ENCODE measurements at places on chromosomes 5 and 9.

DNA sequence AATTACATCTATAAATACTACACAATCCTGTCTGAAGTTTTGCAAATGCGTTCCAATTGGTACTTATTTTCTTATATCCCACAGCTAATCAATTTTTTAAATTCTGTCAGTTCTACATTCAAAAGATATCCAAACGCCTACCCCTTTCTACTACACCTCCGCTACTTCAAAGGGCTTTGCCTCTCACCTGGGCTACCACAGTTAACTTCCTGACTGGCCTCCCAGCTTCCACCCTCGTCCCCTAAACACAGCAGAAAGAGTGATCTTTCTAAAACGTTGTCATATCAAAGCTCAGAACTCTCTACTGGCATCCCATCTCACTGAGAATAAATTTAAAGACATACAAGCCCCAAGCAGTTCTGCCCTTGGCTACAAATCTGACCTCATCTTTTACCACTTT, 32.3 kb upstream of the NIPBL start:
- no peak for DNase-seq

DNA sequence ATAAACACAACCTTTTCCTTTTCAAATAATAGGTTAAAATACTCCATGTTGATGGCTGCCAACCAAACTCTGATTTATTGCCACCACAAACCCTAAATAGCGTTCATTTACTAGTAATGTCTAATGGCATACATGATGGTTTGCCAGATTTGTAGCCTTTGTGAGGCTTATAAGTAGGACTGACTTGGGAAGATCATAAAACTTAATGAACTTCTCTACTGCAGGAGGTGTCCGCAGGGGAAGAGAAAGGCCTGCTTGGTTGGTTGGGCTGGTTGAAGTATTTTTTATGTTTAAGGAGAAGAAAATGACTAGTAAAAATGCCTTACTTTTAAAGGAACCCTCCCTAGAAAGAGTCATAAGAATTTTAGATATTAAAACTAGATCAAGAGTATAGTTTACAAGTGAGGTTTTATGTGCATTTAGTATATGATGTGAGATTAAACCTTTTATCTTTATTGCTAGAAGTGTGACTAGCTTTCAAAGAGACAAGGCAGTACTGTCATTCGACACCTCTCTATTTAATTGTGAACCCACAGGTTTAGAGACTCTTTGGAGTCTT, 5.0 kb downstream of the PBX3 start:
- DNase-seq: no peak

DNA sequence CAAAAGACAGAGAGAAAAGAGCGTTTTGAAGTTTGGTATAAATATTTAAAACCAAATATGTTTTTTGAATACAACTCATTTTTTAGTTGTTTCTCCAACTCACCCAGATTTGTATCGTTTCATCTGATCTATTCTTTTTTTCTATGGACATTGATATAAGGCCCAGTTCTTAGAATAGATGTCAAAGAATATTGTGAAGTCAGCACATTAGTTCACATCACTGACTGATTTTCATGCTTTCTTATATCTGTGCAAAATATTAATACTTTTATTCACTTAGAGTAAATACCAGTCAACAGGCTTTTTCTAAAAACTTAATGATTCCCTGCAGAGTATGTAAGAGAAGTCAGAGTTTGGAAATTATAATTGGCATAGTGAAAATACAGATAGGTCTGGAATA, 254.4 kb upstream of the PTPRD start:
- no peak for DNase-seq

- no peak for DNase-seq
These were observed 7.6 kb upstream of the AK3 start for GRCh38 chr9:4748612-4749011.

DNA sequence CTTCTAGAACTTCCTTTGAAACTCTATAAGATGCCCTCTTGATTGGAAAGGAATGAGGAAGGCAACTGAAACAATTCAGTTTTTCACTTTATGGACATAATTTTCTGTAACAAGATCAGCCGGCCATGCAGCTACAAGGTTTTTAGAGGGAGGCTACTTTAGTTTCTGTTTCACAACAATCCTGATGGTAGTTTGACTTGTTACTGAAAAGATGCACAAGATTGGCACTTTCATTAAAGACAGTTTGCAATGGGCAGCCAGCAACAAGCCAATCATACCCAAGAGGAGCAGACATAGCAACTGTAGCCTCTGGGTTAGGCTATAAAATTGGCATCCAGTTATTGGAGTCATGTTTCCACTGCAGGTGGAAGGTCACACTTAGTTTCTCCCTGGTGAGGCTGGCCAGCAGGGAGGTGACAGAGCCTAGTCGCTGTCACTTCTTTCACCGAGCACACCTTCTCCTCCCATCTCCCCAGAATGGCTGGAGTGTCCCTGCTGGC, 74.3 kb upstream of the TGFBR1 start:
- DNase-seq: no peak

- DNase-seq: no peak
These were observed 28.2 kb downstream of the WDR41 start for GRCh38 chr5:77463905-77464304.

- DNase-seq: no peak
These were observed 4.5 kb downstream of the SH2D3C start for GRCh38 chr9:127773981-127774380.

DNA sequence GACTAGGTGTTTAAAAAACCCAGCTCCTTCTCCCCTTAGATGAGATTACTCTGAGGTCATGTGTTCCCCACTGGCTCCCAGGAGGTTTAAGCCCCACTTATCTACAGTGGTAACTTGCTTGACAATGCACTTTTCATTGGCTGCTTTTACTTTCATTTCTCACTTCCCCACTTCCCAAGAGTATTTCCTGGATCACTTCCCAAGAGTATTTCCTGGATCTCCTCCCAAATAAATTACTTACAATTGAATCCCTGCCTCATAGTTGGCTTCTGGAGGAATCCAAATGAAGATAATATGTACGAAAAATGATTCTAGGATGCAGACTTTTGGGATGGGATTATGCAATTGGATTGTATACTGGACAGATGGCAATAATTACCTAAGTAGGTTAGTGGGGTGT, 47.1 kb upstream of the CHSY3 start:
- no peak for DNase-seq

DNA sequence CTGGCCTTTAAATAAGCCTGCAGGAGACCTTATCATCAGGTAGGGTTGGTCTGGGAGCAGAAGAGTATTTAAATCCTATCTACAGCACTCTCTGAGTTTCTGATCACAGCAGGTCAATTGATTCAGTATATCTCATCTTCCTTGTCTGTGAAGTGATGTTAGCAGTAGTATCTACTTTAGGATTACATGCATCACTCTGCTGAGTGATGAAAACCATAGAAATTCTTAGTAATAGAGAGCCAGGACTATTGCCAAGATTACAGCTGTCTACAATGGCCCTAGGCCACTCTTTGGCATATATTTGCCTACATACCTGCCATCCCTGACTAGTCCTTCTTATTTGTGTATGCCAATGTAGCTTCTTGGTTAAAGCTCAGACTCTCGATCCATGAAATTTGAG, 183.8 kb downstream of the ASTN2 start:
- DNase-seq: no peak

GRCh38 chr5:16483361-16483760, 17.8 kb upstream of the ZNF622 start:
- no peak for DNase-seq

DNA sequence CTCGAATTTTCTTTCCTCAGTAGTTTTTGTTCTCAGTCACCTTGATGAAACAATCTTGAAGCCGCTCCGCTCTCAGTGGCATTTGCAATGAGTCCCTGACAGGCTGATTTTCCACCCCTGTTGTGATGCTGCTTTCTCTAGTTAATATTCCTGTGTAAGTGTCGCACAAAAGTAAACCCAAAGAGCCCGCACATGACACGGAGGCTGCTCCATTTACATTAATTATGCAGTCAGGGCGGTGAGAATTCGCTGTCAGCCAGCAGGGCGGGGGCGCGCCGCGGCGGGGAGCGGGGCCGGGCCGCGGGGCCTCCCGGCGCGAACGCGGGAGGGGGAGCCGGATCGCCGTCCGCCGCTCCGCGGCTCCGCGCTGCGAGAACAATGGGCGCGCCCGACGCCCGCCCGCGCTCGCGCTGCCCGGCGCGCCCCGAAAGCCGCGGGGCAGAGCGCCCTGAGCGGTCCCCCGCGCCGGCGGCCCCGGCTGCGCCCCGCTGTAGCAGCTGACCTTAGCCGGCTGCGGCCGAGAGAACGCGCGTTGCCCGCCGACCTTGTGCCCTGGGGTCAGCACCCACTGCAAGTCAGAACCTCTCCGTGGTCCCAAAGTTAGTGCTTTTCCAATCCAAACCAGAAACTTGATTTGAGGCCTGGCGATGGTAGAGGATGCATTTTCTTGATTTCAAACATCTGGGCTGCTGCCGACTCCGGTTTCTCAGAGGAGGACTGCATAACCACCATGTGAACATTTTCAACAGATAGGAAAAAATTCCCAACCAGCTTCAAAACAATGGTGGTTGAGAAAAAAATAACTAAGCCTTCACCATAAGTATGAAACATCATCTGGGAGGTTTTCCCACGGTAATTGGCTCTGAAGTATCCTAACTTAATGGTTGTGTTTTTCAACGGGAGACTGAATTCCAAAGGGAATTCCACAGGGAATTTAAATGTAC, 142.6 kb downstream of the PBX3 start:
- peak; percentile 30 for DNase-seq

- no peak for DNase-seq
These were observed 324.4 kb downstream of the BRINP1 start for GRCh38 chr9:119044806-119045205.

DNA sequence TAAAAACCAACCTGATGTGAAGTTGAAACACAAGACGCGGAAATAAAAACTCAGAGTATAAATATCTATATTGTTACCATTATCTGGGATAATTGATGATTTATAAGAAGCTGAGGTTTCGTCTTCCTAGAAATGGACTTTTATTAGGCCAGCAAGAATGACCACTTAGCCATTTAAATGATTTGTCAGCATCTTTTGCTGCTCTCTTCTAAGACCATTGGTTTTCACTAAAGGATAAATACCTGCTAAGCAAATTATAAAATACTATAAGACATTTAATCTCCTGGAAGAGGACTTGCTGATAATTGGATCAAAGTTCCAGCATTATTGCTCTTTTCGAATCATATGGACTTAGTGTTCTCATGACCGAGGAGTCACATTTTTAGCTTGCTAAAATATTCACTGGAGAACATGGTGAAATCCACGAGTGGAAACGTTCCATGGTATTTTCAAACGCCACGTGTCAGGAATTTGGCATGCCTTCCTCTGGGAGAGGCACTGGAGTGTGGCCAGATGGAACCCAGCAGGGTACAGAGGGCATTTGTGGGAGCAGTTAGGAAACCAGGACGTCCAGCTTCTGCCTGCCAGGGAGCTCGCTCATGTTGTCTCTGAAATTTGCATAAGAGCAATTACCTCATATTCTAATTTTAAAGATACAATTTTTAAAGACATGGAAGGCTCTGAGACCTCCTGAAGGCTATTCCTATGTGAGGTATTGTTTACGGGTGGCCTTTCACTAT, 43.1 kb downstream of the TNFAIP8 start:
- peak; percentile 89 for DNase-seq

DNA sequence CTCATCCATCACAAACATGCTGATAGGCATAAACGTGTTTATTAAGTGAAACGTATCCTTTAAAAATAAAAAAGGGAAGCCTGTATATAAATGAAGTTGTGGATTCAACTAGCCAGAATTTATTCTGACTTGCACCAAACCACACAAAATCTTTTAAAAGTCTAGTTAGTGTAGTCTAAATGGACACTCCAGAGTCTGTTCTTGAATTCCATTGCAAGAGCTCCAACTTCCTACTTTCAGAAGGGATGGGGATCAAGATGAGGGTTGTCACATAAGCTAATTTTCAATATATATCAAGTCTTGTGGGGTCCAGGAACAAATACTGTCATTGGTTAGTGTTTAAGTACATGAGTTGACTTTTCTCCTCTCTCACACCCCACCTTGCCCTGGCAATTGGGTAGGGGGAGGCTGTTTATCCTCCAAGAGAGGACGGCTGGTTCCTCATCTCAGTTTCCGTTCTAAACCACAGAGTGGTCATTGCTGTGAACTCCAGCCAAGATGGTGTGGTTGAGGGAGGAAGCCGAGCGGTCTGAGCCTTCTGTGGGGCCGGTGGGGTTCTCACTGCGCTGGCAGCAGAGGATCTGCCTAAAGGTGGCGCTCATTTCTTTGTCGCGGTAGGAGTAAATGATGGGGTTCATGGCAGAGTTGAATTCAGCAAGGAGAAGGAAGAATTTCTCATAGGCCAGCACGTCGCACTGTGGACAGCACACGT, 163.2 kb downstream of the LPAR1 start:
- peak; percentile 8 for DNase-seq

GRCh38 chr5:82169892-82170291, 108.3 kb downstream of the RPS23 start:
- no peak for DNase-seq

GRCh38 chr5:27240791-27241190, 202.4 kb upstream of the CDH9 start:
- DNase-seq: no peak

GRCh38 chr9:76143834-76144233, 250.4 kb downstream of the RFK start:
- no peak for DNase-seq

DNA sequence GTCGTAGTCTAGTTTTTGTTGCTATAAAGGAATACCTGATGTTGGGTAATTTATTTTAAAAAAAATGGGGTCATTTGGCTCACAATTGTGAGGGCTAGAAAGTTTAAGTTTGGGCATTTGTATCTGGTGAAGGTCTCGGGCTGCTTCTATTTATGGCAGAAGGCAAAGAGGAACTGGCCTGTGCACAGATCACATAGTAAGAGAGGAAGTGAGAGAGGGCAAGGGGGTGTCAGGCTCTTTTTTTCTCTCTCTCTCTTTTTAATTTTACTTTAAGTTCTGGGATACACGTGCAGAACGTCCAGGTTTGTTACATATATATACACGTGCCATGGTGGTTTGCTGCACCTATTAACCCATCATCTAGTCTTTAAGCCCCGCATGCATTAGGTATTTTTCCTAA, 453.3 kb downstream of the DIRAS2 start:
- DNase-seq: no peak

GRCh38 chr9:93693129-93693528, 116.7 kb downstream of the PHF2 start:
- DNase-seq: no peak

- no peak for DNase-seq
These were observed 42.3 kb downstream of the MARCHF3 start for GRCh38 chr5:126988021-126988569.

DNA sequence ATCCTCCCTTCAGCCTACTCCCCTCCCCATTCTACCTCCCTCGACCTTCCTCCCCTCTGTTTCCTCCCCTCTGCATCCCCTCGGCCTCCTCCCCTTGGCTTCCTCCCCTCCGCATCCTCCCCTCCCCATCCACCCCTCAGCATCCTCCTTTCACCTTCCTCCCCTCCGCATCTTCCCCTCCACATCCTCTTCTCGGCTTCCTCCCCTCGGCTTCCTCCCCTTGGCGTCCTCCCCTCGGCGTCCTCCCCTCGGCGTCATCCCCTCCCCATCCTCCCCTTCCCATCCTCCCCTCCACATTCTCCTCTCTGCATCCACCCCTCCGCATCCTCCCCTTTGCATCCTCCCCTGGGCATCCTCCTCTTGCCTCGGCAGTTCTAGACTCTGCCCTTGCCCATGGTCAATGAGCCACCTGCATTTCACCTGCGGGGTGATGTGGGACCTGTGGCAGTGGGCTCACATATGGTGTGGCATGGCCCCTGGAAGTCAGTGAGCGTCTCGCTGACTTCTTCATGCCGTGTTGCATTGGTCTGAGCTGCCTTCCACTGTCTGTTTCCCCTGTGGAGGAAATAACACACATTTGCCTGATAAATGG, 113.0 kb downstream of the WNK2 start:
- DNase-seq: no peak

- no peak for DNase-seq
These were observed 90.7 kb downstream of the CYFIP2 start for GRCh38 chr5:157356576-157356975.
